ENCODE measurements at places on chromosomes 16 and 17.

DNA sequence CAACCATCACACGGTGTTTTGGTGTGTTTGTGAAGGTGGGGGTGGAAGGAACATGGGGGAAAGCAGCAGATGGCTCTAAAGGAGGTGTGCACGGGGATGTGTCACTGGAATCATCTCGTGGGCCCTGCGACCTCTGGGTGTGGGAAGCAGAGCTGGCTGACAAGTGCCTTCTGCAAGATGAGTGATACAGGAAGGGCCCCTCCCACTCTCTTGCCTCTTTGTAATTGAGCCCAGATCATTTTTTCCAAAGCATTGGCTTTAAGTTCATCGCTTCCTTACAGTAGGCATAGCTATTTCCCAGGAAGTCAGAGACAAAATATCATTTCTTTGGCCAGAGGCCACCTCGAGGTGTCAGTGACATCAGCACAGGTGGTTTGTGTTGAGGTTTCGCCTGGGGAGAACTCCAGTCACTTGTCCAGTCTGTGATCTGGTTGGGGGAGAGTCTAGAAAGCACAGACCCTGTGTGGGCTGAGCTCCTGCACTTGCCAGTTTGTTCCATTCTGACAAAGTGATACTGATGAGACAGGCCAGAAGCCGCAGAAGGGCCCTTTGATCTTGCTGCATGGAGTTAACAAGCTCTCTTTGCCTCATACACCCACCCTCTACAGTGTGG lies 20.6 kb upstream of the SNTB2 start:
- peak; percentile 46 for DNase-seq

GRCh38 chr17:19018600-19018950 lies 14.0 kb upstream of the FAM83G start:
- no peak for DNase-seq

GRCh38 chr16:907361-907760 lies 63.4 kb downstream of the LMF1 start:
- no peak for DNase-seq

DNA sequence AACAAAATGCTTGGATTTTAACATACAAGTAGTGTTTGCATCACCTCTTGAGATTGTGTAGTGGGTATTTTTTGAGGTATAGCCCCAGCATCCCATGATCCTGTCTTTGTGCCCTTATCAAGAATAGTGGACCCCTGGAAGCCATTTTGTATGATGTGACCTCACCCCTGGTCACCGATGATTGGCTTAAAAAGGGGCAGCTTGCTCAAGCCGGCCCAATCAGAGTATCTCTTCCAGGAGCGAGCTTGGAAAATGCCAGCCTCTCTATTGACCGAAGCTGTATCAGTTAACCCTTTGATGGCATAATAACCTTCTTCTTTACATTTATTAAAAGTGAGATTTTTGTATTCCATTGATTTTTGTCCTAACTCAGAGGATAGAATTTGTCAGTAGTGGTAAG lies 55.5 kb upstream of the FAM20A start:
- no peak for DNase-seq

DNA sequence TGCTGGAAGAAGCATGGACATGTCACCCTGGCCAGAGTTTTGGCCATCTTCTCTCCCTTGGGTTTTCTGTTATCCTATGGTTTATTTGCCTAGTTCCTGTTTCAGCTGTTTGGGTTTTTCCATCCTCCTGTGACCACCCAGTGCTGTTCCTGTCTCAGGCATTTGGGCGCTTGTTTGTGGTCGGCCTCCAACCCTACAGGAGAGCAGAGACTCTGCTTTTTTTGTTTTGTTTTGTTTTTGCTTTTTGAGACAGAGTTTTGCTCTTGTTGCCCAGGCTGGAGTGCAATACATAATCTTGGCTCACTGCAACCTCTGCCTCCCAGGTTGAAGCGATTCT lies 3.3 kb upstream of the ZC3H7A start:
- DNase-seq = no peak

DNA sequence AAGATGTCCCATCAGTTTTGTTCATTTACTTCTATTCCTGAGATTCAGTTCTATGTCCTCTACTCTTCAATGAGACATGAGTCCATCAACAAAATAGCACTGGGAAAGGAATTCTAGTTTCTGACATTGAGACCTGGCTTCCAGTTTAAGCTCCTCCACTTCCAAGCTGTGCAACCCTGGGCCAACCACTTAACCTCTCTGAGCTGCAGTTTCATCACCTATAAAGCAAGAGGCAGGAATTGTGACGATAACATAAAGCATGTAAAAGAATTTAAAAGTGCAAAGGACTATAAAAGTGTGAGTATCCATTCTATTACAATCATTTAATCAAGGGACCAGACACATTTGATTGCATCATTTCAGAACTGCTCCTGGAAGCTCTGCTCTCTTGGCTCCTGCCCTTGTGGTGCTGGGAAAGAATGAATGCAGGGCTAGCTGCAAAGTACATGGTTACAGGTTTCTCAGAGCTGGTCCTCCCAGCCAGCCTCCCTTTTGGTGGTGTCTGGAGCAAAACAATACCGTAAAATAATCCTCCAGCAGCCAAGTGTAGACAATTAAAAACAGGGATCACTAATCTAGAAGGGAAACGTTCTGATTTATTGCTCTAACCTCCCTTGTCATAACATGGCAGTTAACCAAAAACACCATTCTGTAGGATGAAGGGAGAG lies 113.9 kb downstream of the VPS53 start:
- DNase-seq = peak; percentile 71

GRCh38 chr16:29719063-29719462 lies 26.7 kb downstream of the C16orf54 start:
- DNase-seq = no peak

DNA sequence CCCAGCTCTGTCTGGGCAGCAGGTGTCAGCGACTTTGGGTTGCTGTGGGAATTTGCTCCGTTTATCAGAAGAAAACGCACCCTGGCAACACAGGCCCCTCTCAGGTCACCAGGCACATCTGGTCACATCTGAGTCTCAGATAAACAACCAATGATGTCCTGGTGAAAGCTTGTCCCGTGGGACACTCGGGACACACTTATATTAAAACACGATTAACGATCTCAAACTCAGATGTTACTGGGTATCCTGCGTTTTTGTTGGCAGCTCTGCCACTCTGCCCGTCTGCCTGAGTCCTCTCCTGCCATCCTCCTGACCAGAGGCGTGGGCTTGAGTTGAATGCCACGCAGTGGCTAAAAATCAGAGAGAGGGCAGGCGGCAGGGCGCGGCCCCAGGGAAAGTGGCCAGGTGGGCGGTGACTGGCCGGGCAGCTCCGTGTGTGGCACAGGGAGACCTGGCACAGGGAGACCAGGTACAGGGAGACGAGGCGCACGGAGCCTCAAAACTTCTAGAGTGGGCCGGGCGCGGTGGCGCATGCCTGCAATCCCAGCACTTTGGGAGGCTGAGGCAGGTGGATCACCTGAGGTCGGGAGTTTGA lies 2.1 kb downstream of the SECTM1 start:
- DNase-seq = no peak

- DNase-seq = no peak
These were observed 27.2 kb downstream of the MOSMO start for GRCh38 chr16:22035153-22035552.

DNA sequence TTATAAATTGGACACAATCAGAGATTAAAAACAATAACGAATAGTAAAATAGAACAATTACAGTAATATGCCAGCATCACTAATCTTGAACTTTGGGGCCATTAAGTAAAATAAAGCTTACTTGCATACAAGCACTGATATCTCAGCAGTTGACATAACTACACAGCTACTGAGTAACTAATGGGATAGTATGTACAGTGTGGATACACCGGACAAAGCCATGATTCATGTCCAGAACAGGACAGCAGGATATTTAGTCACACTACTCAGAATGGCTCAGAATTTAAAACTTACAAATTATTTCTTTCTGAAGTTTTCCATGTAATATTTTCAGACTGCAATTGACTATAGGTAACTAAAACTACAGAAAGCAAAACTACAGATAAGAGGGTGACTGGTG lies 427.5 kb downstream of the CDH13 start:
- DNase-seq = peak; percentile 27

- no peak for DNase-seq
These were observed 831 bp downstream of the RPL13 start for GRCh38 chr16:89561142-89561883.

- DNase-seq = no peak
These were observed 10.7 kb downstream of the CTC1 start for GRCh38 chr17:8237175-8237574.

DNA sequence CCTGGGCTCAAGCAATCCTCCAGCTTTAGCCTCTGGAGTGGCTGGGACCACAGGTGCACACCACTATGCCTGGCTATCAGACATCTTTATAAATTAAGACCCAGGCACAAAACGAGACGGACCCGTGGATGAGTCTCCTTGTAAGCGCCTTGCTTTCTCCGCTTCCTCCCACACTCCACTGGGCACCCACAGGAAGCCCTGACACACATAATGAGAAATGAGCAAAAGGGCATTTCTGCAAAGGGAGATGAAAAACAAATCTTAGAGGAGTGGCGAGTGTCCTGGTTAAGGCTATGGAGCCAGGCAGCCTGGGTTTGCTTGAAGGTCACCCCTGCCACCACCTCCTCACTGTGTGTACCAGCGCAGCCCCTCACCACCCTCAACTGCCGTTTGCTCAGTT lies 56.3 kb downstream of the XYLT1 start:
- DNase-seq = no peak

DNA sequence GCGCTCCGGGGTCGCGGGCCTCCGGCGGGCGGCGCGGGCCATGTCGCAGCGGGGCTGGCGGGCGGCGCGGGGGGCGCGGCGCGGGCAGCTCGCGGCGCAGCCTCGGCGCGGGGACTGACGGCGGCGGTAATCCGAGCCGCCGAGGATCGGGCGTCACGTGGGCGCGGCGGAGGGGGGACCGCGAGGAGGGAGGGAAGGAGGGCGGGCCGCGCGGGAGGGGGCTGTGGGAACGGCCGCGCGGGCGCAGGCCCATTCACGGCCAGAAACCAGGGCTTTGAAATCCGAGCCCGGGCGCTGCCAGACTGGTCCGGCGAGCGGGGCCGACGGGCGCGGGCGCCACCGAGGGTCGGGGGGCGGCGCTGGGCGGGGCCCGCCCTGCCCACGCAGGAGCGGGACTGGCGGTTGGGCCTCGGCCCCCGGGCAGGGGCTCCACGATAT lies at the start of gene MTSS2:
Gene MTSS2, minus strand, starts transcription at position 116 of the 438 bp plus-strand sequence. CDS start 262 bp downstream, outside the sequence.
- peak; percentile 88 for DNase-seq

All from iris pigment epithelial cell (primary cell).